Cardiac septum (tissue), 1 donor: ENCODE measurements at places on chromosomes 7 and 10.

DNA sequence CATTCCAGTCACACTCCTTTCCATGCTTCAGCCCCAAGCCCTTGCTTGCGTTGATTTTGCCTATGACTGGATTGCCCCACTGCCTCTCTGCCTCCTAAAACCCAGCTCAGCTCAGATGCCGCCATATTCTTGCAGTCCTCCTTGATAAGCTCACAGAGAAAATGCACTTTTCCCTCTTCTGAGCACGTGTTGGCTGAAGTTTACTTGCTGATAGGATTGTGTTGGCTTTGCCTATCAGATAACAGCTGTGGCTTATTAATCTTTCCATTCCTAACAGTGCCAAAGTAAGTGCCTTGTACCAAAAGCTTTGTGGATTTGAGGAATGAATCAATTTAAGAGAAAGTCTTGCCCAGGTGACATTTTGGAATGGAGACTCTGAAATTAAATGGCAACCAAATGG lies 249.2 kb downstream of the PHTF2 start:
- DNase-seq: no peak

DNA sequence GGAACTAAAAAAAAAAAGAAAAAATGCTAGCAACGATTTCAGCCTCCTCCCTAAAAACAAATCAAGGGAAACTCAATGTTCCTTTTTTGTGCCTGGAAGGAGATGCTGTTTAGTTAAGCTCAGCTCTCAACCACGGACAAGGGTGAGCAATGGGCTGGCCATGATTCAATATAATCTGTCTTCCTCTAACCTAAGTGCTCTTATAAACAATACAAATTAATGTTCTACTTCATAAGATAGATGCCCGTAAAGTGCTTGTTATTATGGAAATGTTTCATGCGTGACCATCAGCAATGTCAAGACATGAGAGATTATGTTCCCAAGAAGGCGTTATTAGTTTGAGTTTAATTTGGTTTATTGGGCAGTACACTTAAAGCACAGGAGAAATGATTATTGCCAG lies 320.3 kb downstream of the SFMBT2 start:
- no peak for DNase-seq

DNA sequence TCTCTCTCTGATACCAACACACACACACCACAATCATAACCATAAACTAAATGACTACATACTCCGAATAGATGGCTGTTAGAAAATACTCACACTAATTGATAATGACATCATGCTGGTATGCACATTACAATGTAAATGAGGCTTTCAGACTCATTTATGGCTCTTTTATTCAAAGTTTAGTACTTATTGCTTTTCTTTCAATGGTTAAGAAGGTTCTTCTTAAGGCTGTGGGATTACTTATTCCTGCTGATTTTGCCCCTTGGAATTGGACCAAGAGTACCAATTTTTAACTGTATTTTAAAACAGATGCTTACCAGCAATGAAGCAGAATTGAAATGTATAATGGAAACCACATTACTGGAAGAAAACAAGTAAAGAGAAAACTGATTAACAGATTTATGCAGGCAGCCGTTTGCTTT lies 20.6 kb upstream of the CABCOCO1 start:
- DNase-seq: no peak

GRCh38 chr7:129468547-129468946 lies 33.8 kb upstream of the SMKR1 start:
- DNase-seq: no peak

GRCh38 chr10:58943960-58944359 lies 232.5 kb upstream of the PHYHIPL start:
- no peak for DNase-seq

GRCh38 chr7:159197066-159197975 lies 52.7 kb upstream of the VIPR2 start:
- no peak for DNase-seq

DNA sequence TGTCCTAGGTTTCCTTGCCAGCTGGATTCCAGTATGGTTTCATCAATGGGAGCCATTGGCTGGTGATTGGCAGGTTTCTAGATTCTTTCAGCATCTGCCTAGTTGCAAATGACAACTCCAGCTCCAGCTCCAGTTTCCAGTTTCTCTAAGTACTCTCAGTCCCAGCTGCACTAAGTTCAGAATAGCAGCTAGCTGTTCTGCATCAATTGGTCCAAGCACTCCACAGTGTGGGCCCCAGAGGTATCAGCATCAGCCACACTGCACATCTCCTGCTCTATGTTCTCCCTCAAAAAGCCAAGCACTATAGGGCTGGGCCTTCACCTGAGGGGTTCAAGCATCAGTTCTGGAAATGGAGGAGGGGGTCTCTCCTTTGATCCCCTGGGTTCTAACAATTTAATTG lies 143.4 kb downstream of the VPS50 start:
- no peak for DNase-seq

- no peak for DNase-seq
Observed at GRCh38 chr10:109919220-109919619, 4.1 kb downstream of the XPNPEP1 start.

DNA sequence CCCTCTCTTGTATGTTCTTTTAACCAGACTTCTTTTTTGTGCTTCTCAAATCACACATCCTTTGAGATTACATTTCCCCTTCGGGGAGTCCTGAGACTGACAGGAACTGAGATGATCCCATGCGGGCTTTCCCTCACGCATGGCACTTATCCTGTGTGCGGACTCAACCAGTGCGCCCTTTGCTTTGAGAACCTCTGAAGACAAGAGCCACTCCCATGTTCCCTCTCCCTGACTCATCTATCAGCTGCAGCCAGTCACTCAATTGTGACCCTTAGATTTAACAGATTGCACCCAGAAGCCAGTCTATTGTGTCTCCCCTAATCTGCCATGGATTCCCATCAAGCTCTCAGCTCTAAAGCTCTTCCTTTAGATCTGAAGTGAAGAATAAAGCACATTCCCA lies 353.9 kb upstream of the MEOX2 start:
- DNase-seq: no peak

- no peak for DNase-seq
Observed at GRCh38 chr10:108582387-108582786, 1340.9 kb downstream of the XPNPEP1 start.

- no peak for DNase-seq
Observed at GRCh38 chr10:112429654-112430230, 17.0 kb downstream of the ZDHHC6 start.

DNA sequence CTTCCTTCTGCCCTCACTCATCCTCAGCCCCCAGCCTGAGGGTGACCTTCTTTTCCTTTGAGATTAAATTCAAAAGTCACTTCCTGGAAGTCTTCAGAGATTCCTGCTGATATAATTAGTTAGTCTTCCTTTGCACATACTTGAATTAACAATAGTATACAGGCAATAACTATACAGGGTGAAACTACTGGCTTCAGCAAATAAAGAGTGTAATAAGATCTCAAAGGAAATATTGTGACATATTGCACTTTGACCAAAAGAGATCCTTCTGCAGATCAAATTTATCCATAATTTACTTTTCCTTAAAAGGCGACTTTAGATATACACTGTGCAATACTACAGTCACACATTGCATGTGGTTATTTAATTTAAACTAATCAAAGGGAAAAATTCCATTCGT lies 123.8 kb downstream of the SEMA3A start:
- DNase-seq: no peak

- DNase-seq: no peak
Observed at GRCh38 chr10:122665946-122666345, 33.7 kb downstream of the C10orf120 start.

GRCh38 chr7:90768301-90768700 lies 172.2 kb downstream of the CDK14 start:
- DNase-seq: no peak

- no peak for DNase-seq
Observed at GRCh38 chr10:119859420-119860258, 13.0 kb downstream of the MCMBP start.

GRCh38 chr10:82468453-82468852 lies 593.5 kb downstream of the NRG3 start:
- no peak for DNase-seq

GRCh38 chr7:425794-426188 lies 93.9 kb downstream of the PDGFA start:
- no peak for DNase-seq

DNA sequence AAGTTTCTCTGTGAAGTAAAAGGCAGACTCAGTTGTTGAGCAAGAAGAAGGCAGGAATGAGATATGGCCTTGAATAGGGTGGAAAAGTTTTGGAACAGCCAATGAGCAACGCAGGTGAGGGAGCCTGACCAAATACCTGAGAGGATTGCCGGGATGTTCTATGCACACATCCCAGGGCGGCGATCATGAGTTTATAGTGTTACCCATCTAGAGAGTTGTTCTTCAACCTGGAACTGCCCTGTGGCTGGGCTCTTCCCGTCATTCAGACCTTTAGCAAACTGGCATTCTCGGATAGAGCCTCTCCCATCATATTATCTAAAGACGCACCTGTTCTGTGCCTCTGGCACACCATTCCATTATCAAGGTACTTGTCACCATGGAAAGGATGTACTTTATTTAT lies 103.0 kb upstream of the KIF5B start:
- DNase-seq: peak; percentile 44

- no peak for DNase-seq
Observed at GRCh38 chr7:12970626-12971025, 283.2 kb downstream of the ARL4A start.

DNA sequence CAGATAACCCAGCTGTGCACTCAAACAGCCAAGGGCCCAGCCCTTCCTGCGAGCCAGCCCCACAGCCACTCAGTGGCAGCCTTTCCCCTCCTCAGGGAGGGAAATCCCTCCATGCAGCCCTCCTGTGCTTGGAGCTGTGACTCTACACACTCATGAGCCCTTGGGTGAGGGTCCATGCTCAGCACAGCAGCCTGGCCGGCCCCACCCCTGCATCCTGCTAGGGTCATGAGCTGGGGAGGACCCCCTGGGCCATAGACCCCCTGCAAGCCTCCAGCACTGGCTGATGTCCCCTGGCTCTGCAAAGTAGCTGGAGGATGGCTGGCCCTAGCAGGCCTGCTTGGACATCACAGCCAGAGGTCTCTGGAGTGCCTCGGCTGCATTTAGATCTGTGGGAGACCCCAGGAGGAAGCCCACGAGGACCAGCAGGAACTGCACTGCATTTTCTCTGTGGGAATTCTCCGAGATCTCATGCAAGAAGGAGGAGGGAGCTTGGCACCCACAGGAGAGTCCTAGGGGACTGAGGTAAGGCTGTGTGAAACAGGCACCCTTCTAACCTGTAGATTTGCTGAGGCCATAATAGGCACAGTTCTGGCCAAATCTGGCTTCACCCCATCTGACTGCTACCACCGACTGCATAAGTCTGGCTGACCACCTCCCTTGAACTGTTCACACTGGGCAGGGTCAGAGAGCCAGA lies 17.4 kb downstream of the TMEM273 start:
- no peak for DNase-seq

DNA sequence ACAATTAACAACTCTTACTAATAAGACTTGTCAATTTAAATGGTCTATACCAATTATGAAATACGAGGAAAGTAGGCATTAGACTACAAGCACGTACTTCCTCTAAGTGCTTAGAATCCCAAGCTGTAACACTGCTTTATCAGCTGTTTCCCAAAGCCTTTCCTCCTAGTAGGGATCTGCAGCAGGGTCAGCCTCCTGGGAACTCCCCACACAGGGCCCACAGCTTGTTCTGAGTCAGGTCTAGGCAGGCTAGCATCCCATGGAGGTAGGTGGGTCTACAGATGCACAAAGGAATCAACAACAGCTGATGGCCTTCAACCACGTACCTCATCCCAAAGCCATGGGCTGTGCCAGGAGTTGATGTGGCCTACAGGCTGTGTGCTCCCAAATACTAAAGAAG lies 14.7 kb downstream of the MMS19 start:
- no peak for DNase-seq

DNA sequence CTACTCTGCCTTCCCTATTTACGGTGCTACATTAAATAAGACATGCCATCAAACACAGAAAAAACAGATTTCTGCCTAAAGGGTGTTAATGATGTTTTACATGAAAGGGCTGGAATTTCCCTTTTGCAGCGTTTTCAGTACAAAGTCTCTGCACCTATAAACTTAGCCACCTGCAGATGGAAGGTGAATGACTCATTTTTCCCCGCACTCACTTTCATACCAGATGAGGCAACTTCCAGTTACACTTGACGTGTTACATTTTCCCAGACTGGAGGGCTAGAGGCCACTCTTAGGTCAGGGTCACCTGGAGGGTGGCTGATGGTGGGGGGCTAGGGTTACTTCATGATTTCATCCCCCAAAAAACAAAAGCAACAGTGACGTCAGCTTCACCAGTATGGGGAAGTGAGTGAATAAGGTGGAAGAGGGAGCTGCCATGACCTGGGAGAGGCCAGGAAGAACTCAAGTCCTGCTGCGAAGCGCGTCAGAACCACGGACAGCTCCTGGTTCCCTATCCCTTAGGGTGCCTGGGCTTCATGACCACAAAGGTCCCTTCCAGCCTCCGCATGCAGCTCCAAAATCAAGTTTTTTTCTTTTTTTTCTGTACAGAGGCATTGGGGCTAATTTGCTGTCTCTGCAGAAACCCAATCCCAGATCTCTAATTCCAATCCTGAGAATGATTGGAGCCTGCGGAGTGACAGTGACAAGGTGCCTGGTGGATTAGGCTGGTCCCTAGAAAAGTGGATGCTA lies 94.0 kb downstream of the ADARB2 start:
- DNase-seq: peak; percentile 69

GRCh38 chr7:98372993-98373392 lies 27.9 kb downstream of the BAIAP2L1 start:
- no peak for DNase-seq

- no peak for DNase-seq
Observed at GRCh38 chr10:101529207-101529606, 58.9 kb downstream of the POLL start.

GRCh38 chr10:33235251-33235884 lies 99.1 kb downstream of the NRP1 start:
- DNase-seq: no peak

- DNase-seq: no peak
Observed at GRCh38 chr7:77258593-77258992, 59.0 kb upstream of the FGL2 start.

GRCh38 chr7:53684693-53685092 lies 649.3 kb downstream of the POM121L12 start:
- DNase-seq: no peak

DNA sequence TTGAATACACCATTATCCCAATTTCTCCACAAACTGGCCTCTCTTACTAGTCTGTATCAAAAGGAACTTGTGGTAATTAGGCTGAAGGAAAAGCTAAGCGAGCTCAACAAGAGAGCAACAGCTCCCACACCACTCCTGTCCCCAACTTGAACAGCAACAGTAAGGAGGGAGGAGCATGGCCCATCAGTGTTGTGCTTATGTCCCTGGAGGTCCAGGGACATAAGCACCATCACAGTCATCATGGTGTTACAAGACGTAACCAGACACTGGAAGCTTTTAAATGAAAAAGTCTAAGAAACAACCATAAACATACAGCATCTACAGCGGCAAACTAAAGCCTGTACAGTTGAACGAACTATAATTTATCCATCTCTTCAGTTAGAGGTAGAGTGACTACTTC lies 989 bp downstream of the ERLIN1 start:
- no peak for DNase-seq

- DNase-seq: no peak
Observed at GRCh38 chr7:43872406-43873110, 3.2 kb upstream of the MRPS24 start.

GRCh38 chr10:3782451-3783315 lies 2.3 kb downstream of the KLF6 start:
- DNase-seq: peak; percentile 75
